Naive B cell (primary cell): ENCODE measurements at places on chromosomes 7 and 10. TPM values are rescaled to one million over a fixed set of nuclear protein-coding genes. Genes with fewer than 3 reads are reported as not detected.

The OR2A1 gene
- not detected for polyA plus RNA-seq

GRCh38 chr10:25758041-25758457 is 176.0 kb upstream of the MYO3A start:
- DNase-seq = peak; percentile 1

DNA sequence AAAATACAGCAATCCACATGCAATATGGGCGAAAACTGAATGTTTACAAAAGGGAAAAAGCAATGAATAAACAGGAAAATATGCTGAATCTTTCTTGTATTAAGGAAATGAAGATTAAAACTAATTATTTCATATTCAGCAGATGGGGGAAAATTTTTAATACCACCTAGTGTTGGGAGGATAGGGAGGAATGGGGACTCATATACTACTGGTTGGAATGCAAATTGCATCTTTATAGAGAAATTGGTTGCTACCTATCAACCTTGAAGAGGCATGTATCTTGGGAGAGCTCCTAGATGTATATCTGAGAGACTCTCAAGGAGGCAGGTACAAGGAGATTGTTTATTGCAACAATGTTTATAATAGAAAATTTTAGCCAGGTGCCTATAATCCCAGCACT is 101.4 kb downstream of the CREM start:
- DNase-seq = no peak

DNA sequence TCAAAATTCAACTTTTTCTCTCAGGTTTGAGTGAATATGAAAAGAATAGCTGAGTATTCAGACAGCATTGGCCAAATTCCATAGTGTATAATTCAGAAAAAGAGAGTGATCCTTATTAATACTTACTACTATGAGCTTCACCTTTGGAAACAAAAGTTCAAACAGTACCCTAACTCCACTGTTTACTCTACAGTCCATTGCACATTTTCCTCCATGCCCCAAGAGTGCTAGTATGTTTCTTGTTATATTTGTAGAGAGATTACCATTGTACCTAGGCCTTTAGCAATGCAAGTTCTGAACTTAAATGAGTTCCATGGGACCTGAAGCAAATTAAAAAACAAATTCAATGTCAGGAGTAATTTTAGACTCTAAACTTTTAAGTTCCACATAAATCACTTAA is 48.1 kb downstream of the MAGI2 start:
- DNase-seq = no peak

DNA sequence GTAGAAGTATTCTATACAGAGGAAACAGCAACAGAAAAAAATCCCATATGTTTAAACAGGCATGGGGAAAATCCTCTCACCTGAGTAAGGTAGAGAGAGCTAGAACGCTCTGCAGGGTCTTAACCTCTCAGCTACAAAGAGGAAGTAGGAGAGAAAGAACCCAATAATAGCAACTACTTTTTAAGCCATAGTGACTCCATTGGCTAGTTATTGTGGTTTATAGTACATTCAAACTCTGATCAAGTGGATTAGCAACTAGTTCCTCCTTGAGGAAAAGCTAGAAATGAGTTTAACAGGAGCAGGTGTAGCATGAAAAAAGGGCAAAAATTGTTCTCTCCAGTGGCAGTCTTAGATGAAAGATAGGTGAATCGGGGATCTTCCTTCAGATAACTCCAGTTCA is 89.7 kb downstream of the HGF start:
- no peak for DNase-seq

The CLIP2 gene
- 1.2 TPM for polyA plus RNA-seq

DNA sequence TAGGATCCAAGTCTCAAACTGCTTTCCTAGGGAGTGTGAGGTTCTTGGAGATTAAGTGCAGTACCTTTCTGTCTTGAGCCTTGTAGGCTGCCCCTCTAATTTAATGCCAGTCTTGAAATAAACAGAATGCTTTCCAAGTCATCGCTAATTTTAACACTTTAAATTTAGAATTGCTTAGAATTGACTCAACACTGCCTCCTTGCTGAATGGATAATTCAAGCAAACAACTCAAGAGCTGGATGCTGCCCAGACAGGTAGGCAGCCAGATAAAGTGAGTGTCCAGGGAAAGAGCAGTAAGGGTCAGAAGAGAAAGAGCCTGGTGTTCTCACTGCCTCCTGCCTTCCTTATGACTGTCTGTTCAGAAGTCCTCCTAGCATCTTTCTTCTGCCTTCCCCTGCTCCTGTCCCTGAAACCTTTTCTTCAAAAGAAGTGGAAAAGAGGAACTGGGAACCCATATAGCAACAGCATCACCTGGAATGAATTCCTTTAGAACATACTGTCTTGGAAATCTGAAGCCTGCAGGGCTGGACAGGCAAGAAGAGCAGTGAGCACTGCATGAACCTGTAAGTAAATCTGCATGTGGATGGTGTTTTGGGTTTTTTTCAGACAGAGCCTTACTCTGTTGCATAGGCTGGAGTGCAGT is 3.1 kb upstream of the GOT1 start:
- no peak for DNase-seq

GRCh38 chr10:37865264-37865663 is 7.9 kb upstream of the ZNF248 start:
- DNase-seq = no peak

- no peak for DNase-seq
Observed at GRCh38 chr7:51000956-51001355, 218.3 kb upstream of the GRB10 start.

GRCh38 chr7:138429577-138430250 is 30.3 kb upstream of the TRIM24 start:
- DNase-seq = no peak
